ENCODE measurements at places on chromosomes 2 and 18.
A peak's percentile ranks its signal among the peaks of the same experiment; 100 is the strongest.

GRCh38 chr18:24432618-24433017 is 6.1 kb downstream of the IMPACT start:
- no peak for DNase-seq

DNA sequence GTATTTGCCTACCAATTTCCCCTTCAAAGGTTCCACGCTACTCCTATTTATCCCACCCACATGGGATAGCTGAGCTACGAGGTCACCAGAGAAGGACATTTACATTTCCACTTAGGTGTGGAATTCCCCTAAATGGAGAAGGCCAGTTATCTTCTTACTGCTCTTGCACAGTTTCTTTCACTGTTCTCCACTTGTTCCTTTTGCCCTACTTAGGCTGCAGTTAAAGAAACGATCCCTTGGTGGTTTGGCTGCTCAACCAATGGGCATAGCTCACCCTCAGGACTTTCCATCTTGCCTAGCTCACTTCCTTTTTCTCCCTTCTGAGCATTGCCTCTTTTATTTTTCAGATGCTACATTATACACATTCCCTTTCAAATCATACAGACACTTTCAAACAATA is 11.2 kb upstream of the NABP1 start:
- peak; percentile 16 for DNase-seq

GRCh38 chr18:79511671-79512301 is 116.1 kb downstream of the NFATC1 start:
- no peak for DNase-seq

DNA sequence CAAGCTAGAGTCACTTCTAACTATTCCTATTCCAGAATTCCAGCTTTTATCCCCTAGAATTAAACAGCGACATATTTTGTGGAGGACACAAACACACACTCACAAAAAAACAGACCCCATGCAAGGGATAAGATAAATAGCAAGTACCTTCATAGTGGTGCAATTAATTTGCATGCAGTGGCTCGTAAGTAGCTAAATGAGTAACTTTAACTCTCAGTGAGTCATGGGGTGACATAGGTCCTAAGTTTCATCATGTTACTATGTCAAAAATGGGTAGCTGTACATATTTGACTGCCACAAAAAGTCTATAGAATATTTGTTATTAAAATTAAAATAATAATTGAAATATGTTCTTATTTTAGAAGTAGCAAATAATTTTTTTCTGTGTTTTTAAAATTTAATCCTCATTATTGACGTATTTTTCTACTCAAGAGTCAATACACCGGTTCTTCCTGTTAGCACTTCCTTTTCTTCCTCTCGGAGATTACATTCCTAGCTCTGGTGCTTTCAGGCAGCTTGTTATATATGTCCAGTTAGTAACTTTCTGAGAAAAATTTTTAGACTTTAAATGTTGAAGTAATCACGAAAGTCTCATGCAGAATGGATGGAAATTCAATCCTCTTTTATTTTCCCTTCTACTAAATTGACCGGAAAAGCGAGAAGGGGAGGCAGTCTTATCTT is 247.0 kb downstream of the KCNH7 start:
- no peak for DNase-seq

DNA sequence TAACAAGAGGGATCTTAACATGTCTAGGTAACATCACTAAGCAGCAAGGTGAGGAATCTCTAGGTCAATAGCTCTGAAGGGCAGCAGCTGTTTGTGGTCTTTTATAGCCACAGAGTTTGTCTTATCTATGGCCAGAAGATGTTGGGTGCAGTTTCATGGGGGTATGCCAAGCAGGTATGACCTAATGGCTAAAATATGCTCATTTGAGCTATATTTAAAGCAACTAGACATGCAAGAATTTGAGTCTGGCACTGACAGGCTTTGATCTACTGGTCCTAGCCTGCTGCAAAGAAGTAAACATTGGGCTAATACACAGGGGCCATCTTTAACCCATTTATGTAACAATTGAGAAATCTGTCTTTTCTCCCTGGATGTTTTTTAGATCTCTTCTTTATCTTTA is 13.9 kb upstream of the UGP2 start:
- no peak for DNase-seq

GRCh38 chr18:12233378-12233777 is 20.8 kb upstream of the CIDEA start:
- DNase-seq, result no peak

GRCh38 chr18:43160509-43160908 is 45.0 kb upstream of the RIT2 start:
- no peak for DNase-seq

- no peak for DNase-seq
Observed at GRCh38 chr2:24981411-24982136, 9.8 kb upstream of the DNAJC27 start.

DNA sequence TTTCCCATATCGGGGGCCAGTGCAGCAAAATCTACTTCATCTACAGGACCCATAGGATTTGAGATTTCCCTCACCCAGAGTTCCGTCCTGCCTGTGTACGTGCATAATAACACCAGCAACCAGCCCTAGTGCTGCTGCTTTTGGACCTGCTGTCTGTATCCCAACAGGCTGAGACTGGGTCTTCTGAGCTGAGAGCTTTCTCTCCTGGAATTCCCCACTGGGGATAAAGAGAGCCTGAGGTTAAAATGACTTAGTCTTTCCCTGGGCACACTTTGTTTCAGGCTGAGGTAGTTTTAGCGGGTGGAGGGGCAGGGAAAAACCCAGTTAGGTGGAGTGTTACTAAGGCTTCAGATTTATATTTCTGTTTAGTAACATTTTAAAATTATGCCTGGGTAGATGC is 62.5 kb downstream of the SERTAD2 start:
- DNase-seq, result no peak

DNA sequence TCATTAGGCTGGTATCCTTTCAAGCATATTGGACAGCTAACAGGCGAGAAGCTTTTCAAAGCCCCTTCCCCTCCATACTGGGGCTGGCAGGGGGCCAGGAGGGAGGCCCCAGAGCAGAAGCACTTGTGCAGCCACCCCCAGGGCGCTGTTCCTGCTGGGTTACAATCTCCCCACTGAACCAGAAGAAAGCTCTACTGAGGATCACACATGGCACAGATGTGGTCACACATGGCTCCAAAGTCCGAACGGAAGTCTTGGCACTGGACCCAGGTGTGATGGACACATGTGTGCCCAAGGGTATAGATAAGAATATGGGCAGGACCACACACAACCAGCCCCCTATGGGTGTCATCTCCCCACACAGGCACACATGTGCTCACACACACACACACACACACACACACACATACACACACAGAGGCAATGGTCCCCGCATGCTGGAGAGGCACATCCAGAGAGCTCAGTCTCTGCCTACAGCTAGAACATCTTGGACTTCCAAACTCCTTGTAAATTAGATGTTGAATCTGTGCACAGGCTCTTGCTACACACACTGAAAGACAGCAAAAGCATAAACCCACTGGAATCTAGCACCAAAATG is 56.4 kb downstream of the TTC32 start:
- no peak for DNase-seq

GRCh38 chr2:202109139-202109736 is 36.2 kb downstream of the KIAA2012 start:
- DNase-seq, result no peak

GRCh38 chr18:28114472-28114871 is 62.5 kb downstream of the CDH2 start:
- DNase-seq, result no peak

DNA sequence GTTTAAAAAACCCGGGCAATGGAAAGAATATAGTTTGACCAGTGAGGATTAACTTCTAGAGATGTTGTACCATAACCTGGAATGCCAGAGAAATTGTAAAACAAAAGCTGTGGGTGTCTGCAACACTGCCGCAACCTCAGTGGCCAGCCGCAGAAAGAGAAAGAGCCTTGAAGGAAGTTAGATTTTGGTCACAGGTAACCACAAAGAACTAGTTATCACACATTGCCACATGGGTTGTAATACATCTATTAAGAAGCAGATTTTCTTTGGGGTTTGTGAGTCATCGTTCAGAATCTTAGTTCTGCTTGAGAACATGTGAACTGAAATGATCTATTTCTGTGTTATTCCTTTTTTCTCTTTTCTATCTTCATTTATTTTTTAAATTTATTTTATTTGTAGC is 222.9 kb upstream of the AGAP1 start:
- DNase-seq, result no peak

- DNase-seq, result no peak
Observed at GRCh38 chr2:138267161-138267901, 234.2 kb upstream of the SPOPL start.

DNA sequence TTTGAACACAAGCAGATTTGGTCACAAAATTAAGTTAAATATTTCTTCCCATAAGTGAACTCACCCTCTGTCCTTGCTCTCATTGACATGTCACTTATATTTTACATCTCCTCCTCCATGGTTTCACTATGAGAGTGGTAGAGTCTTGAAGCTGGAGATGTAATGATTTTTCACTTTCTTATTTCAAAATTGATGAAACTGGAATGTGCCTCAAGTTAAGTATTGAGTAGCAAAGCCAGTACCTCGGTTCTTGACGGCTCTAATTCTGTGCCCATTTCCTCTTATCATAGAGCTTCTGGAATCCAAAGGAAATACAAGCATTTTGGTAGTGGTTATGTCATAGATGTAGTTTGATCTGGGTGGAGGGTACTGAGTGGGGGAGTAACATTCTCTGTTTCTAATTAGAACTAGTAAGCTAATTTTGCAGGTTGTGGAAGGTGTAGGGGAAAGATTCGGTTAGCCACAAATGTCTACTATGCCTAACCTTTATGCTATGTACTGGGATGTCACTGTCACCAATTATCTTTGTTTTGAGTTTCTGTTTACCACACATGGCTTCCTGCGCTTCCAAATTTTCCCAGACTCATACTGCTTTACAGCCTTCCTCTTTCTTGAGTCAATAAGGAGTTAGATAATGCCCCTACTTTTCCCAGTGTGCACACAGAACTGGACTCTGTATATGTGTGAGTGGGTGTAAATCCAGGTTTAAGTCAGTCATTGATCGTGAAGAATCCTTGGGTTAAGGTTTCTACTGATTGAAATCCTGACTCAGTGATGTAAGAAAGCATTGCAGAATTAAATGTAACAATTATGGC is 96.8 kb downstream of the DIS3L2 start:
- DNase-seq, result peak; percentile 21

DNA sequence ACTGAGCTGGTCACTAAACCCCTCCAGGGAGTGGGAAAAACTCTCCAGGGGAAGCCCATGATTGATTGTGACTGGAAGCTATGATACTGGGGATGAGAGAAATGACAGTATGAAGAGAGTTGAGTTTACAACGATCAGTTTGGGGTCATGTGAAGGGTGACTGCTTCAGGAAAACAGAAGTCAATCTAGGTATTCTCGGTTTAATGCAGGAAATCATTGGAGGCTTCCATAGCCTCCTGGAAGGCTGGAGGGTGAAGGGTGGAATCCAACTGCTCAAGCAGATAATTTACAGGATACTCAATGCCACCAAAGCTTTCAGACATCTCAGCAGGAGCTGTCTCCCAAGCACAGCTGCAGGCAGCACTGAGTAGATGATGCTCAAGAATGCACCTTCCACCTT is 154.6 kb downstream of the ZNF516 start:
- DNase-seq, result no peak

DNA sequence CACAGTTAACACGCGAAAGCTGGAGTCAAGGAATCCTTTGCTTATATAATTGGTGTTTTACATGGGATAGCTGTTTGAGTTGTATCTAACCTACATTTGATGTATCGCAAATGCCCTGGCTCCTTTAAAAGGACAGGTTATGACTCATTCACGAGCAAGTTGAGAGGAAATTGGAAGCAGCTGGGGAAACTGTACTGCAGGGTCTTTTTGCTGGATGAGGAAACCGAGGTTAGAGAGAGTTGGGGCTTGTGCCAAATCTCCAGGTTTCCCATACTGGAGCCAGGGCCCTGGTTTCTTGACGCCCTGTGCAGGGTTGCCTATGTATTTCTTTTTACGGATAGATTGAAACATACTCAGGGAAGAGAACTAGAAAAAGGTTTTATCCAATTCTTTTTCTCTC is 60.0 kb upstream of the SPTBN1 start:
- no peak for DNase-seq

- DNase-seq, result no peak
Observed at GRCh38 chr2:237524631-237525030, 37.6 kb downstream of the MLPH start.

- DNase-seq, result no peak
Observed at GRCh38 chr2:168622559-168622958, 166.5 kb downstream of the CERS6 start.

GRCh38 chr18:46332921-46333341 is 228.7 kb downstream of the HAUS1 start:
- DNase-seq, result no peak

DNA sequence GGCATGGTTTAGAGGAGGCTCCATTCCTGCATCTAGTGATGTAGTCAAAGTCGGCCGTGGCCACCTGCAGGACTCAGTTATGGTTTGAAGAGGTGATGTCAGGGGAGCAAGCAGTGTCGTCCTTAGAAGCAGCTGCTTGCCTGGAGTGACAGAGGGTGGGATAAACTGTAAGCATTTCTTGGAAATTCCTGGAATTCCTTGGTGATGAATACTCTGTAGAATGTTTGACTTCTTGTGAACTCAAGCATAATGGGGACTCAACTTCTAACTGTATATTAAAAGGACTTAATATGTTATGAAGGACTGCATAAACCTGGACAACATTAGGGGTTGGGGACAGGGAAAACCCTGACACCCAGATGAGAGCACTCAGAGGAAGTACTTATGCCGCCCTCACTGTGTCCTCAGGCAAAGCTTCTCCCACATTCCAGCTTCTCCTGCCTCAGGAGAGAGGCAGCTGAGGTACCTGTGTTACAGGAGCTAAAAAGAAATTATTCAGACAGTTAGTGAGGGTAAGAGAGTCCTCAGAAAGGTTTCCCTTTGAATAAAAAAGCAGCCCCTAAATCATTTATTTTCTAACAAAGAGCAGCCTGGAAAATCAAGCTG is 459.9 kb upstream of the CELF4 start:
- no peak for DNase-seq

- no peak for DNase-seq
Observed at GRCh38 chr2:16709769-16710168, 44.1 kb upstream of the CYRIA start.

GRCh38 chr2:231000211-231000904 is 4.4 kb downstream of the SPATA3 start:
- no peak for DNase-seq

DNA sequence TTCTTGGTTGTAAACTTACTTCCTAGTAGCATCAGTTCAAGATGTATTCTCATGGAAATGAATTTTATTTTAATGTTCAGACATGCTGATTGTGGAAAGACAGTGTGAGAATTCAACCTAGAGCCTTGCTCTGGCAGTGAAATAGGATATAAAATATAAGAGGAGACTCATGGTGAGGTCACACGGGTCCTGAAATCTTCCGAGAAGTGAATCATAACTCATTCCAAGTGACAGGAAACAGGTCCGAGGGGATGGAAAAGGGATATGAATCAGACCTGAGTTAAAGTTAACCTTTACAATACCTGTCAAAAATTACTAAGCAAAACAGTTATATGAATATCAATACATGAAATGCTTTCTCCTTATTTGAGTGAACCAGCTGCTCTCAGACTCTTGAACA is 185.2 kb upstream of the LRRTM1 start:
- no peak for DNase-seq

DNA sequence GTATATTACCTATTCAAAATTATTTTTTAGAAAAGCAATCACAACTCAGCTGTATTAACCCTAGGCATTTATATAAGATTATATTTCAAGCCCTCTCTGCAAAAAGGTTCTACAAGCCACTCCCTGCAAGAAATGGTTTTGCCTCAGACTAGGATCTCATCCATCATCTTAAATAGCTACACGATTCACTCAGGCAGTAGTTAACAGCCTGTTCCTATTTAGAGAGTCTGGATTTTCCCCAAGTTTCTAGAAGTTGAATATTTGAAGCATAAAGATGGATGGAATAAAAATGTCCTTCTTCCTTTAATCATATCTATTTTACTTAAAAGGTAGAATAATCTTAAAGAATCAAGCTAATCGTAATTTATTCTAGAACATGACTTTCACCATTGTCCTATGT is 167.1 kb upstream of the STK17B start:
- DNase-seq, result no peak
